Neural crest cell (in vitro differentiated cells): ENCODE measurements at places on chromosomes 5 and 9.

- no peak for DNase-seq
Observed at GRCh38 chr9:137114220-137114612, 317 bp downstream of the DPP7 start.

DNA sequence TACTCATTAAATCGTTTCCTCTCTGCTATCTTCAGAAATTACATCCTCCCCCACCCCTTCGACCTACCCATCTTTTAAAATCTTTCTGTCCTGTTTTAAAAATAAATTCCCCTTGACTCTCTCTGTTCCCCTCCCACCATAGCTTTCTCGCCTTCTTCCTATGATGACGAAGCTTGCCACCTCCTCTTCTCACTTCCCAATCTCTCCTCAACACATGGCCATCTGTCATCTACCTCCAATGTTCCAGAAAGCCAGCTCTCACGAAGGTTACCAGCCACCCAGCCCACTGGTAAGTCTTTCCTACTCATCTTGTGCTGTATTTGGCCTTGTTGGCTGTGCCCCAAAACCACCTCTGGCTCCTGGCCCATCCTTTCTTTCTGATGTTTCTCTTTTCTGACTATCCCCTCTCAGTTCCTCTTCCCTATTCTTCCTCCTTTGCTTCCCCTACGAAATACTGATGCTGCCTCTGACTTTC lies 346.3 kb downstream of the ENC1 start:
- DNase-seq: no peak

GRCh38 chr5:143976055-143976454 lies 164.1 kb downstream of the HMHB1 start:
- no peak for DNase-seq

- no peak for DNase-seq
Observed at GRCh38 chr5:135596157-135596763, 17.5 kb upstream of the CXCL14 start.

- no peak for DNase-seq
Observed at GRCh38 chr5:36666274-36666673, 59.9 kb downstream of the SLC1A3 start.
